ENCODE measurements at places on chromosomes 4 and X.

GRCh38 chrX:53713987-53714579, 27.6 kb upstream of the HUWE1 start:
- no peak for DNase-seq

- no peak for DNase-seq
These were observed 18.3 kb upstream of the DUSP9 start for GRCh38 chrX:153628665-153629064.

DNA sequence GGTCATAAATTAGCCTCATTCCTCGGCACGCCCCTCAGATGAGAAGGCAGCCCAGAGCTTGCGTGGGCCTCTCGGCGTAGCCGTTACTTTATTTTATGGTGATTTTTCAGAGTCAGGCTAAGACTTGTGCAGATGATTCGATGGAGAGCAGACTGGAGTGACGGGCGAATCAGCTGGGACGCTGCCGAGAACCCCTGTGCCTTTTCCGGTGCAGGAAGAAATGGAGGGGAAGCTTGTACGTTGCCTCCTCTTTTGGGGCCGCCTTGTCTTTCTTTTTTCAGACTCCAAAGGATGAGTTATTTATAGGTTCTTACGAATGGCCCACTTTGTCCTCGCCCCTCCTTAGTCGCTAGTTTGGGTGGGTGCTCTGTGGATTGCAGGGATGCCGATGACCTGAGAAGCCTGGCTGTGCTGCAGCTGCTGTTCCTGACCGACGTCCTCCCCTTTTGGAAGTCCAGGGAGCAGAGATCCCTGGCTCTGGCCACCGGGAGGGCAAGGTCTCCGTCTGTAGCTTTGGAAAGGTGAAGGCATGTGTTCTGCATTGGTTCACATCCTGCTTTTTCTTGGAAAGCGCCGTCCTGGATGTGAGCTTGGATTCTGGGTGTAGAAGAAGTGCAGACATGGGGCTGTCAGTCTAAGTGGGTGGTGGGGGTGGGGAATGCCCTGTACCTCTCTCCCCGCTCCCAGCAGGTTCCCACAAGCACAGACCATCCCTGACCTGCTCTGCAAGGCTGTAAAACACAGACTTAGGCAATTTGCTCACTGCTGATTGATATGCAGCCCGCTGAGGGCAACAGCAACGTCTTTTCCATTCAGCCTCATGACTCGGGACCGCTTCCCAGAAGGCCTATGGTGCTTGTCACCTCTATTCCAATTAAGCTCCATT, 9.3 kb downstream of the SORCS2 start:
- DNase-seq, result no peak

DNA sequence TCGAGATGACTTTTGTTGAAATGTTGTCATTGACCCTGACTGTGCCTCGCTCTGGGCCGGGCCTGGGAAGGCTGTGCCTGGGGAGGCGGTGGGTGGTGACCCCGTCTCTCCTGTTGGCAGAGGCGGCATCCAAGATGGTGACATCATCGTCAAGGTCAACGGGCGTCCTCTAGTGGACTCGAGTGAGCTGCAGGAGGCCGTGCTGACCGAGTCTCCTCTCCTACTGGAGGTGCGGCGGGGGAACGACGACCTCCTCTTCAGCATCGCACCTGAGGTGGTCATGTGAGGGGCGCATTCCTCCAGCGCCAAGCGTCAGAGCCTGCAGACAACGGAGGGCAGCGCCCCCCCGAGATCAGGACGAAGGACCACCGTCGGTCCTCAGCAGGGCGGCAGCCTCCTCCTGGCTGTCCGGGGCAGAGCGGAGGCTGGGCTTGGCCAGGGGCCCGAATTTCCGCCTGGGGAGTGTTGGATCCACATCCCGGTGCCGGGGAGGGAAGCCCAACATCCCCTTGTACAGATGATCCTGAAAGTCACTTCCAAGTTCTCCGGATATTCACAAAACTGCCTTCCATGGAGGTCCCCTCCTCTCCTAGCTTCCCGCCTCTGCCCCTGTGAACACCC, 36.4 kb downstream of the HTRA3 start:
- DNase-seq, result no peak

DNA sequence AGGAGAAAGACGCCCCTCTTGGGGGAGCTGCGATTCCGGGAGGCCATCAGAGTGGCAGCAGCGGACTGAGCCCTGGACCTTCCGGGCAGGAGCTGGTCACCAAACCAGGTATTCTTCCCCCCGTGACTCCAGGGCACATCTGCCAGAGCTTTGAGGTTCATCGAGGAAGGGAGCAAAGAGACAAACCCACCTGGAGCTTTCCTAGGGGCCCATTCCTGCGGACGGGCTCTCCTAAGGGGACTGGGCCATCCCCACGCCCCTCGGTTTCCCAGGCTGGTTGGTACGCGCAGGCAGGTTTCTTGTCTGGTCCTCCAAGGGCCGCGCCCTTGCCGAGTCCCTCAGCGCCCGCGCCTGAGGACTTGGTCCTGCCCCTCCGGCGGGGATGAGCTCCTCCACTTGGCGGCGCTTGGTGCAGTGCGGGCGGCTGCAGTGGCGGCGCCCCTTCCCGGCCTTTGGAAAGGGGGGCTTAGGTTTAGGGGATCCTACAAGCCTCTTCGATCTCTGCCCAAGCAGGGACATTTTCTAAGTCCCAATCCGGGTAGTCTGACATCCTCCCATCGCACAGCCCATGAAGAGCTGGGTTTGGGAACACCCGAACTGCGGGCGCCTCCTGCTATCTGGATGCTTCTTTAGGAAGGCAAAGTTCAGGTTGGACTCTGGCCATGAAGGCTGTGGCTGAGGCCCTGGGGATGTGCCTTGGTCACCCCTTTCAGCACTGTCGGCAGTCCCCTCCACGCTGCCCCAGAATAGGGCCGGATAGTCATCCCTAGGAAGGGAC, 538 bp downstream of the STBD1 start:
- DNase-seq, result peak; percentile 67

DNA sequence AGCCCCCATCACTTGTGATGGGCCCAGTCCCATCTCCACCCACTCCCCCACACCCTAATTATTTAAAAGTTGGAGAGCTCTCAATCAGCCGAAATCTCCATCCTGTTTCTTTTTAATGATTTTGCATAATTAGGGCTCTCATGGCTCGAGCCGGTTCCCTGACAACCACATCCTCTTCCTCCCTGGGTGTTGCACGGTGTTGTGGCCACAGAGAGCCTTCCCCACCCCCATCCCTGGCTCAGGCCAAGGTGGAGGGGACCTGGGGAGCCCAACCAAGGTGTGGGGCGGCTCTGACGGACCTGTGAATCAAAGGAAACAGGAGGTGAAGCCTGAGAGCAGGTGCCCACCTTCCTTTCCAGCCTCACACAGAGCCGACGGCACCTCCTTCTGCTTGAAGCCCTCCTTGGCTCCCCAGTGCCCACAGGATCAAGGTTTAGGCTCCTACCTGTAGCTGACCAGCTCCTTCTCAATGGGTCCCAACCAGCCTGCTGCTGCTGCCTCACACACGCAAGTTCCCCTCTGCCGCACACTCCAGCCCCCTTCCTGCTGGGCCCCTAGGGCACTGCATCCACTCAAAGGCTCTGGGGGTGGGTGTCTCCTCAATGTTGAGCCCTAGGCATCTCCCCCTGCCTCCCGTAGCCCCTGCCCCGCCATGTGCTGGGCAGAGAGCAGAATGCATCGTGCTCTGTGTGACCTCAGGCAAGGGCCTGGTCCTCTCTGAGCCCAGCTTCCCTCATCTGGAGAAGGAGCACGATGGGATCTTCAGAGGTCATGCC, 68.7 kb downstream of the WFS1 start:
- no peak for DNase-seq

GRCh38 chr4:109981936-109982335, 69.3 kb downstream of the EGF start:
- DNase-seq, result no peak

GRCh38 chrX:3263681-3264126, 82.7 kb downstream of the MXRA5 start:
- DNase-seq, result no peak

DNA sequence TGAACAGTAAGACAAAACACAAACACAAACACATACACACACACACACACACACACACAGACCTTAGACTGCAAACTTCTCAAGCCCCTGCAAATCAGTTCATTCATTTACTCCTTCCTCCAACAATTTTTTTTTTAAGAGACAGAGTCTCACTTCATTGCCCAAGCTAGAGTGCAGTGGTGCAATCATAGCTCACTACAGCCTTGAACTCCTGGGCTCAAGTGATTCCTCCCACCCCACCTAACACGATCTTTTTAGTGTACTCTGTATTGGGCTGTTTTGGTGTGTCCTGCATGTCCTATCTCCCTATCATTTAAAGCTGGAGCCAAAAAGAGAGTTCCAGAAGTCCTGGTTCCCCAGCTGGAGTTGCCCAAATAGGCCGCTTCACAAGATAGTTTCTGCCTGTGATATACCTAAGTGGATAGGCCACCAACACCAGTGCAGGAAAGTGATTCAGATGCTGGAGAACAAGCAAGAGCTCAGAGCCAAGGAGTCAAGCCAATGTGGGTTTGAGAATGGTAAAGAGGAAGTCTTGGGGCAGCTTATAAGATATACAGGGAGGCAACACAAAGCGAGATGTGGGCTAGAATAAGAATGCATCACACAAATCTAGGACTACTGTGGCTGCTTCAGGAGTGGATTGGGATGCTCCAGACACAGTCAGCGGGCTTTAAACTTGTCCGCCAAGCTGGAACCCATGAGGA, 85.4 kb upstream of the RAPGEF2 start:
- peak; percentile 53 for DNase-seq

GRCh38 chr4:110998320-110998719, 375.4 kb upstream of the PITX2 start:
- DNase-seq, result no peak

GRCh38 chrX:32825009-32825408, 386.3 kb downstream of the DMD start:
- DNase-seq, result no peak

- DNase-seq, result no peak
These were observed 583 bp downstream of the RASL11B start for GRCh38 chr4:52862639-52863161.

- no peak for DNase-seq
These were observed 57.3 kb upstream of the WDR19 start for GRCh38 chr4:39124885-39125599.

DNA sequence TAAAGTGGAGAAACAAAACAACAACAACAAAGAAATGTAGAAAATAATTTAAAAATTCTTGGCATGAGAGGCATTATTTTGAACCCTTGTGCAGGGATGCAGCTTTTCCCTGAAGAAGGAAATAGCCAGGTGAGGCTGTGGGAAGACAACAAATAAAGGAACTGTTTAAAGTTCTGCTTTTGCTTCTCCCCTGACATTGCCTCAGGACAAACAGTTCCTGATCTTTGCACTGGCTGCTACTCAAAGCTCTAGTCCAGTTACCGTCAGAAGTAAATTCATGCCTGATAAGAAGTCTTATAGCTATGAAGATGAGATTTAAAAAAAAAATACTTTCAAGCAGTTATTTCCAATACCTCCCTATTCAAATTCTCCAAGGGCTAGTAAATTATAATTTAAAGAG, 233.8 kb downstream of the IL15 start:
- DNase-seq, result no peak

GRCh38 chr4:107098401-107098800, 62.3 kb upstream of the DKK2 start:
- no peak for DNase-seq

GRCh38 chrX:29687687-29688086, 527.7 kb upstream of the MAGEB2 start:
- no peak for DNase-seq

- no peak for DNase-seq
These were observed 37.9 kb upstream of the TMEM192 start for GRCh38 chr4:165150545-165150944.

DNA sequence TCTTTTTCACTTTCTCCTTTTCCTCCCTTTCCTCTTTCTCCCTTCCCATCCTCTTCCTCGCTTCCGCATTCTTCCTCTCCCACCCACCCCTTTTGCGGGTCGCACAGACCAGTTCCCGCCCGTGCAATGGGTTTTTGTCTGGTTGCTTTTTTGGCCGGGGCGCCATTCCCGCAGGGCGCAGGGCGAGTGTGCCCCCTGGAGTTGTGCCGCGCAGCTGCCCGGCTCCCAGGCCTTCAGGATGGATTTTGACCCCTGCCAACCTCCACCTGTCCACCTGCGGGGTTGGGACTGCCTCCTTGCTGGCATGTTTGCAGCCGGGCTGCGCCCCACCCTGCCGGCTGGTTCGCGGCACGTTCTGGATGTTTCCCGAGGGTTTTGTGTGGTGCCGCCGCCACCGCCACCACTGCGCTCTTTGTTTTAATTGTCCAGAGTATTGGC, 578 bp upstream of the SEL1L3 start:
- no peak for DNase-seq

DNA sequence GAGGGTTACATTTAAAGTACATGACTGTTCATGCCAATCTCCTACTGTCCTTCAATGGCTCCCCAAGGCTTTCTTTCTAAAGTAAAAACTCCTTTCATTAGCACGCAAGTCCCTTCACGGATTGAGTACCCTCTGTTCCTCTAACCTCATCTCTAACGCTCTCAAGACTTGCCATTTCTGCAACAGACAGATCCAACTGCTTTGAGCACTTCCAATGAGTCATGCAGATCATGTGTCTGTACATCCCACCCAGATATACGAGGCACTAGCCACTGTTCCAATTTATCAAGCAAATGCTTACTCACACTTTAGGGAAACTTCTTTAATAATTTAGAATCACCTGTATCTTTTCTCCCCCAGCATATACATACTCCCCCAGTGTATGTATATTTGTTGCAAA, 332.5 kb upstream of the ZFP42 start:
- DNase-seq, result no peak

- no peak for DNase-seq
These were observed 2.8 kb upstream of the MAMLD1 start for GRCh38 chrX:150360331-150360730.

- DNase-seq, result no peak
These were observed 202.5 kb upstream of the MAB21L2 start for GRCh38 chr4:150379454-150379853.

GRCh38 chr4:25677157-25677556, 21.5 kb downstream of the SLC34A2 start:
- no peak for DNase-seq

GRCh38 chr4:148355442-148356123, 86.6 kb downstream of the NR3C2 start:
- no peak for DNase-seq

DNA sequence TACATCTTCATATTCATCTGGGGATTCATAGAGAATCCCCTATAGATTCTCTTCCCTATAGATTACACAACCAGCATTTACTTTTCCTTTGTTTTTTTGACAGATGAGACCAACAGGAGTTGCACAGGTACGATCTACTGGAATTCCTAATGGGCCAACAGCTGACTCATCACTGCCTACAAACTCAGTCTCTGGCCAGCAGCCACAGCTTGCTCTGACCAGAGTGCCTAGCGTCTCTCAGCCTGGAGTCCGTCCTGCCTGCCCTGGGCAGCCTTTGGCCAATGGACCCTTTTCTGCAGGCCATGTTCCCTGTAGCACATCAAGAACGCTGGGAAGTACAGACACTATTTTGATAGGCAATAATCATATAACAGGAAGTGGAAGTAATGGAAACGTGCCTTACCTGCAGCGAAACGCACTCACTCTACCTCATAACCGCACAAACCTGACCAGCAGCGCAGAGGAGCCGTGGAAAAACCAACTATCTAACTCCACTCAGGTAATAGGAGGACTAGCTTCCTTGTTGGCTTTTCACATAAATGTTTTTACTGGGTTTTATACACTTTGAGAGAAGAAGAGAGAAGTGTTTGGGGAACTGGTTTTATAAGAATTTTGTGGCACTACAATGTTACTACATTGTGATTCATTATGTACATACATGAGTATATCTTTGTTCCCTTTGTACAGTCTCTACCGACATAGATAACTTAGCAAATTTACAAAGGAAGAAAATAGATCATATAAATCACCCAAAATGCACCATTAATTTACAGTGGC, 137.2 kb downstream of the DIPK2B start:
- no peak for DNase-seq
